ENCODE measurements at places on chromosomes 2 and 18. TPM values are rescaled to one million over a fixed set of nuclear protein-coding genes. Genes with fewer than 3 reads are reported as not detected.

DNA sequence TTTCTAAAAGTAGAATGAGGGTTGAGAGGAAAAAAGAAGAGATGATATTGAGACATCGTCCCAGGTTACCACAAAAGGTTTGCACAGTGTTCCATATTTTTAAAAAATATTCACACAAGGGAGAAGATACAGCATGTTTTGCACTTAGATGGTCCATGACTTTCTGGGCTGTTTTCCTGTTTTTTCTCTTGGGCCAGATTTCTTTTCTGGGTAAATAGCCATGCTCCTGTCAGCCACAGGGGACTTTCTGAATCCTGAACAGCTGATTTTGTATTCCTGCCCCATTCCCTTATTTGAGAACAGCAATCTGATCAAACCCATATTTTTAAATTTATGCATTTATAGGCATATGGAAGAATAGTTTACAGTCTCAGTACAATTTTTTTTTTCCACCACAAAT is 185.9 kb upstream of the NRP2 start:
- no peak for DNase-seq

GRCh38 chr18:61340148-61340547 is 6.9 kb downstream of the CDH20 start:
- DNase-seq = no peak

DNA sequence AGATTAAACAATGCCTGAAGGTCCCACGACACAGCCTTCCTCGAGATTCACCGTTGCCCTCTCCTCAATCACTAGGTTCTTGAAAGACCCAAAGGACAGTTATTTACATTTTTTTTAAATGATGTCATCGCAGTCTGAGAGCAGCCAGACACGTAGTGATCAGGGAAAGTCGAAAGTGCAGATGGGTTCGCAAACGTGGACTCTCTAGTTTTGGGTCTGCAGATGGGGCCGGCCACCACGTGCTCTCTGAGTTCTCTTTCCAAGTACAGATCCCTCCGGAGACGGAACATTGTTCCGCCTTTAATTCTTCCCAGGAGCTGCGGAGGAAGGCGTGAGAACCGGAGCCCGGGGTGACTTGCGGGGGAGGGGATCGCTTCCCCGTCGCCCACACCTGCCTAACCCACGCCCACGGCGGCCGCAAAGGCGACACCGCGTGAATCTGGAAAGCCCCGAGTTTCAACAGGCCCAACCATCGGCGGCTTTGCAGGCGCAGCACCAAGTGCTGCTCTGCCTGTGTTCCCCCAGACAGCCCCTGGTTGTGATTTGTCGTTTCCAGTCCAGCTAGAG is 54.3 kb downstream of the PKDCC start:
- no peak for DNase-seq

- no peak for DNase-seq
These were observed 322.4 kb downstream of the TNS1 start for GRCh38 chr2:217680381-217680780.

DNA sequence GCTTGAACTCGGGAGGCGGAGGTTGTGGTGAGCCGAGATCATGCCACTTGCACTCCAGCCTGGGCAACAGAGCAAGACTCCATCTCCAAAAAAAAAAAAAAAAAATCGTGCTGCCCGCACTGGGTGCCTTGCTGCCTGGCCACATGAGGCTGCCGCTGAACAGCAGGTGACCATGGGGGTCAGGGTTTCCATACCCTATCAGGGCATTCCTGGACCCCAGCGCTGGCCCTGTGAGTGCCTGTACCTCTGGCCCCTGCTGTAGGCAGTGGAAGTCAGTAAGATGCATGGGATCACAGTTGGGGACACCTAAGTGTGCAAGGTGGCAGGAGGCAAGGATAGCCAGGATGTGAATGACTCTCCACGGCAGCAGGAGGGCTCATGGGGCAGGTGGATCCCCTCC is 18.9 kb downstream of the SAG start:
- no peak for DNase-seq

- no peak for DNase-seq
These were observed 21.6 kb downstream of the ASAP2 start for GRCh38 chr2:9228088-9228751.

- DNase-seq = no peak
These were observed 114.6 kb downstream of the IKZF2 start for GRCh38 chr2:213036836-213037235.

- no peak for DNase-seq
These were observed 140.1 kb downstream of the SATB2 start for GRCh38 chr2:199317646-199318045.

- peak; percentile 37 for DNase-seq
These were observed 81.9 kb downstream of the CLIP4 start for GRCh38 chr2:29196792-29197788.

- peak; percentile 13 for DNase-seq
These were observed 475.0 kb downstream of the RNF144A start for GRCh38 chr2:7392076-7392787.

GRCh38 chr18:76373297-76373696 is 121.7 kb downstream of the ZNF516 start:
- no peak for DNase-seq

EIF2B4 gene
- 33.6 TPM for total RNA-seq

IL36G gene
- total RNA-seq = not detected

SERPINB10 gene
- total RNA-seq = not detected

VWC2L gene
- not detected for total RNA-seq
